COR-L47 (cell line): ENCODE measurements at places on chromosomes 2 and 18.
A peak's percentile ranks its signal among the peaks of the same experiment; 100 is the strongest.

- no peak for DNase-seq
Measured at GRCh38 chr2:28469947-28470535, 25.8 kb upstream of the PLB1 start.

DNA sequence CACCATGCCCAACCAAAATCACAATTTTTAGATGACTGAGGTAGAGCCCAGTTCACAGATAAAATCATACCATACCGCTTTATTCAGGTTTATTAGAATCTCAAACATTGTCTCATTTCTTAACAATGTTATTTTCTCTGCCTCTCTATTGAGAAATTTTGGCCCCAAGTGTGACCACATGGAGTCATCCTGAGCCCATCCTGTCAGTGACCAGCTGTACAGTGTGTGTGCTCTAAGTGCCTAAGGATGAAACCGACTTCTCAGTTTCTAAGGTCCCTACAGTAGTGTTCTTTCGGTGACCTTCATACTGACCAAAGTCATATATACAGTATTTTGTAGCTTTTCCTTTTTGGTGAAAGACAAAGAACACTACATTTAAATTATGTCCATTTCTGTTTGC lies 123.7 kb upstream of the MSTN start:
- DNase-seq, result no peak

GRCh38 chr18:22172594-22173049 lies 3.2 kb downstream of the GATA6 start:
- DNase-seq, result no peak

GRCh38 chr18:58195278-58195765 lies 151.3 kb downstream of the NEDD4L start:
- peak; percentile 54 for DNase-seq

DNA sequence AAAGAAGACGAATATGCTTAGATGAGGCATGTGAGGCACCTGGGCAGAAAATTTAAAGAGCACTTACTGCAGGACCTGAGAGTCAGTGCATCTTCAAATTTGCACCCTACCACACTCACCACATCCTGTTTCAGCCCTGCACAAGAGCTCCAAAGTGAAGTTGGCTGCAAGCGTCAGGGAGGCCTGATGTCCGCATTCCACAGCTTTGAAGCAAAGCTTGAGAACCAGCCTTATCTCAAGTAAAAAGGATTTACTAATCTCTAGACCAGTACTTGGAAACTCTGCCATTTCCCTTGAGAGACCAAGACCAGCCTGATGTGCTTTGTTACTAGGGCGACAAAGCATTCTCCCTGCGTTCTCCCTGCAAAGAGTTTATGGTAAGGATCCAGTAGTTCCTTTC lies 3.4 kb upstream of the ASNSD1 start:
- no peak for DNase-seq

- DNase-seq, result no peak
Measured at GRCh38 chr2:160336635-160337034, 136.6 kb upstream of the ITGB6 start.

GRCh38 chr18:65257149-65257548 lies 493.7 kb upstream of the CDH7 start:
- DNase-seq, result no peak

DNA sequence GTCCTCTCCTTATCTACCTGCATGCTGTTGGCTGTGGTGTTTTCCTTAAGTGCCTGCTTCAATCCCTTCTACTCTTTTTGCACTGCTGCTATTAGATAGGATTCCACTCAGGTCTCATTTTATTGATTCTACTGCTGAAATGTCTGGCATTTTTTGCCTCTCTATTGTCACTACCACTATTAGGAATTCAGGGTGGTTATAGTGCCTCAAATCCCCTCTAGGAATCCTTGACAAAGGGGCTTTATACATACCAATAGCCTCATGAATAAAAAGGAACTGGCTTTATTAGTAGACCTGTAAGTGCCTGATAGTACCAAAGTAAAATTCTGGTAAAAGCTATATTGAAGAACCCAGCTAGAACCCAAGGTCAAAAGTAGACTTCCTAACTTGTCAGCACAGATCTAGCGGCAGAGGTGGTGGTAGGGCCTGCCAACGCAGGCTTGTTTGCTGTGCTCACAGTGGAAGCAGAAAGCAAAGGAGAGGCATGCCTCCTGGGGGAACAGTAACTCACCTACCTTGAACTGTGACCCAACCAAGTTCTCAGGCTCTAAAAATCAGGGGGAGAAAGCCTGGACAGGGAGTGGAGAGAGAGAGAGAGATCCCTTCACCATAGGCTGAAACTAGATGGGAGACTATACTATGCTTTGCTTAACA lies 200.8 kb downstream of the RAB3GAP1 start:
- DNase-seq, result no peak

DNA sequence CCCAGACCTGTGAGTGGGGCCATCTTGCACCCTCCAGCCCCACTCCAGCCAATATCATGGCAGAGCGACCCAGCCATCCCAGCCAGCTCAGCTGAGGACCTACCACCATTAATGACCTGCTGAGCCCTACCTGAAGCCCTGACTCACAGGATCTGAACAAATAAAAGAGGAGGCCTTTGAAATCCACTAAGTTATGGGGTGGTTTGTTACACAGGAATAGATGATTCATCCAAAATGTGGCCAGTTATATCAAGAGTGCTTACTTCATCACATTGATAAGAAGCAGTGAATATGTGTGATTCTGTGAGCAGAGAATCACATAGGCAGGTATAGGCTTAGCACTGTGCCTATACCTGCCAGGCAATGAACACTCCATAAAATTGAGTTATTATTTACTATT lies 34.7 kb upstream of the FAM124B start:
- DNase-seq, result no peak

- DNase-seq, result no peak
Measured at GRCh38 chr2:23425338-23425871, 40.4 kb downstream of the KLHL29 start.

GRCh38 chr2:10283106-10284062 lies 19.3 kb upstream of the HPCAL1 start:
- no peak for DNase-seq

GRCh38 chr2:140392824-140393223 lies 1612.6 kb upstream of the NXPH2 start:
- DNase-seq, result no peak

DNA sequence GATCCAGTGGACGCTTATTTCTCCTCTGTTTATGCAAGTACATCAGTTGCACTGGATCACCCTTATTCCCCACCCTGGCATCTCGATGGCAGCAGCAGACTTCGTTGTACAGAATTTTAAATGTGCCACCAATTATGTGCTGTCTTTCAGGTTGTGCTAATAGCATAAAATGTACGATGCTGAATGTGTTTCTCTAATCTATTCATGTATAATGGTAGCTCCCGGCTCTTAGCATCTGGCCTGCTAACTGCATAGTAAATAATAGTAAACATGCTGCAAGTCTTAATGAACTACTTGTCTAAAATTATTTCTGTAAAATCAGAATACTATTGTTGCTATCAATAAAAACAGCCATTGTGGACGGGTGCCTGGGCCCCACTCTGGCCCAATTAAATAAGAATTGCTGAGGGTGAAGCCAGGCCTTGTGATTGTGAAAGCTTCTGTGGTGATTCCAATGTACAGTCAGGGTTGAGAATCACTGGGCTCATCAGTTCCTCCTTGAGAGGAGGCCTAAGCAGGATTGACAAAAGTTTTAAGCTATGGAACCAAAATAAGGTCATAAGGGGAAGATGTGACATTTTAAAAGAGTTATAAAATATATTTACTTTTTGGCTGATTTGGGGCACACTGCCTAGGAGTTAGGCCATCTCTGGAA lies 14.4 kb upstream of the MYO3B start:
- no peak for DNase-seq

DNA sequence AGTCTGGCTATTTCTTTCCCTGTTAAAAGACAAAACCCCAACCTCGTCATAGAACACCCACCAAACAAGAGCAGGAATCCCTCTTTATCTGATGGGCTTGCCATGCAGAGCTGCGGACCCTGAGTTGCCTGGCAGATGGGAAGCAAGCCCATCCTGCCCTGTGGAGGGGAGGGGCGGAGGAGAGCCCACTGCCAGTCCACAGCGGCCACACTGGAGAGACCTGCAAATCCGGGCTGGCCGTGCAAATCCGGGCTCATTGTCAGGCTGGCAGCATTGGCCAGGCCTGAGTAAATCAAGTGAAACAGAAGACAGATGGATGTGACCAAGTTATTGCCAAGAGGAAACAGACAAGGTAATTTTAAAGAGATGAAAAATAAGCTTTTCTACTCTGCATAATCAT lies 22.0 kb downstream of the MYL12B start:
- DNase-seq, result no peak

GRCh38 chr2:166381-166780 lies 97.5 kb downstream of the SH3YL1 start:
- peak; percentile 13 for DNase-seq

DNA sequence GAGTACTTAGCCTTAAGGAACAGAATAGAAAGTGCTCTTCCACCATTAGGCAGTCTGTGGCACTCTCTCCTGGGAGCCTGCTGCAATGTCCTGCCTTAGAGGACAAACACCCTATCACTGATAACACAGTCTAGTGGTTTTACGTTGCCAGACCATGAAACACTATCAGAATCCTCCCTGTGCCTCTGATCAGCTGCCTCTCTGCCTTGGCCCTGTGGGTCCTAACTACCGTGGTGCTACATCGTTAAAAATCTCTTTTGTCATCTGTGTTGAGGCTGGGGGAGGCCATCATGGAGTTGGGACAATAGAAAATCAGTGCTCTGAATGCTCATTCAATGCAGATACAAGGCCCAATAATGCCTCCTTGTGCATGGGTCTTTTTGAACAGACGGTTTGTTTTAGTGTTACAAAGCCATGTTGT lies 11.9 kb upstream of the APCDD1 start:
- no peak for DNase-seq

DNA sequence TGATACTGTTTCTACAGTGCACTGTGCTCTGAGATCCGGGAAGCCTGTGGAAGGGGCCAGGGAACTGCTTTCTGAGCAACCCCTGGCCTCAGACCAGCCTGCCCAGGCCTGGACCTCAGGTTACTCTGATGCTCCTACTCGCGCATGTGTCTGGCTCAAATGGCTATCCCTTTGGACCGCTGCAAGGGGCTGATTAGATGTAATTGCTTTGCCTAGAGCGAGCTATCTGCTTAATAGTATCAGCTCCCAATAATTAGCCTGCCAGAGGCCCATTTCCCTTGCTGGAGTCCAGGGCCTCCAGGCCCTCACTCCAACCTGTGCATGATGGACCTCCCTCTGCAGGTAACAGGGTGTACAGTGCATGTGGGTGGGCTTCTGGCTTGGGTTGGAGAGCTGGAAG lies 7.2 kb upstream of the KCNK3 start:
- no peak for DNase-seq

GRCh38 chr2:160752475-160753330 lies 259.1 kb upstream of the RBMS1 start:
- no peak for DNase-seq

GRCh38 chr2:149038442-149039212 lies at the start of gene LYPD6B:
LYPD6B (plus strand) TSS chr2:149038699; CDS start chr2:149130949, 92,250 bp downstream.
- peak; percentile 68 for DNase-seq

DNA sequence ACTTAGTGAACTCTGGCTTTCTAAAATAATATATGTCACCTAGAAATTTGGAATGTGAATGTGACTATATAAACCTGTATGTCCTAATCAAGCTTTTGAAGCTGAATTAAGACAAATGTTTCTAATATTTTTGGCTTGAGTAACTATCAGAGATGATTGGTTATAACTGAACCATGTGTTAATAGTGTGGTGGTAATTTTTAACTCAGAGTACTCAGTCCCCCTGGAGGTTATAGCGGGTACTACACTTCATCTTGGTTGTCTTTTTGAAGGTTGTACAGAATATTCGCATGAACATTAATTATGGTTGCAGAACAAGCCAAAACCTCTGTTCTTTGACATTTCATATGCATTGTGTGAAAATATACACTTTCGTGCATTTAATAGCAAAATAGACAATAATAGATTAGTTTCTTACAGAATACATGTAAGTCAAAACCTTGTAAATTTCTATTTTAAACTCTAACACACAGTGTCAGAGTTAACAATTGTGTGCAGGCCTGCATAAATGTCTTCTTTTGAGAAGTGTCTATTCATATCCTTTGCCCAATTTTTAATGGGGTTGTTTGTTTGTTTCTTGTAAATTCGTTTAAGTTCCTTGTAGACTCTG lies 86.0 kb downstream of the OSBPL6 start:
- DNase-seq, result peak; percentile 42

- DNase-seq, result no peak
Measured at GRCh38 chr2:129821445-129821844, 158.0 kb upstream of the RAB6C start.

- DNase-seq, result no peak
Measured at GRCh38 chr2:5686068-5686467, 6.1 kb upstream of the SOX11 start.

DNA sequence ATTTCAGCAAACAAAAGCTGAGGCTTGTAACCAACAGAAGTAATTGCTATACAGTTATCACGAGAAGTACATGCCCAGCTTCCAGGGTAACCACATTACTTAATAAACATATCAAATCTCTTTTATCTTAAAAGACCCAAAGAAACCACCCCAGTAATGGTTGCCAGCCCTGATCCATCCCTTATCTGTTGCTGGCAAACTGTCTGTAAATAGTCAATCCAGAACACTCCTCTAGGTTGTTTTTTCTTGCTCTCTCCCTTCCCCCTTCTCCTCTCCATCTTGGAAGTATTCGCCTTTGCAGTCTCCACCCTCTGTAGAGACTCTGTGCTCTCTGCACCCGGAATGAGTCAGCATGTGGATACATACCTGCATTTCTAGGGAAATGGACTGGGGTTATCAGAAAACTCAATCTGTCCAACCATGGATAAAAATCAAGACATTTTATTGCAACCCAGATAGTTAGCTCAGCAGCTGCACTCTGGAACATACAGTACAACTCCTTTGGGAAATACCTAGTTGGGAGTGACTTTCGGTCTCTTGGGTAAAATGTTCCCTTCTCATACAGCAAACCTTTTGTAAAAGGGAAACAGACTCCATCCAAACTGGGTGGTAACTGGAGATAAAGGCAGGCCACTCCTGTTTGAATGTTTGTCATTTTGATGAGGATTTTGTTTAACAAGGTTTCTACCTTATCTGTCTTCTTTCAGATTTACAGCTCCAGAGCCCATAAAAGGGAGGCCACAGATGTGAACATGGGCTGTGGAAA lies 123.5 kb upstream of the FOSL2 start:
- DNase-seq, result no peak

DNA sequence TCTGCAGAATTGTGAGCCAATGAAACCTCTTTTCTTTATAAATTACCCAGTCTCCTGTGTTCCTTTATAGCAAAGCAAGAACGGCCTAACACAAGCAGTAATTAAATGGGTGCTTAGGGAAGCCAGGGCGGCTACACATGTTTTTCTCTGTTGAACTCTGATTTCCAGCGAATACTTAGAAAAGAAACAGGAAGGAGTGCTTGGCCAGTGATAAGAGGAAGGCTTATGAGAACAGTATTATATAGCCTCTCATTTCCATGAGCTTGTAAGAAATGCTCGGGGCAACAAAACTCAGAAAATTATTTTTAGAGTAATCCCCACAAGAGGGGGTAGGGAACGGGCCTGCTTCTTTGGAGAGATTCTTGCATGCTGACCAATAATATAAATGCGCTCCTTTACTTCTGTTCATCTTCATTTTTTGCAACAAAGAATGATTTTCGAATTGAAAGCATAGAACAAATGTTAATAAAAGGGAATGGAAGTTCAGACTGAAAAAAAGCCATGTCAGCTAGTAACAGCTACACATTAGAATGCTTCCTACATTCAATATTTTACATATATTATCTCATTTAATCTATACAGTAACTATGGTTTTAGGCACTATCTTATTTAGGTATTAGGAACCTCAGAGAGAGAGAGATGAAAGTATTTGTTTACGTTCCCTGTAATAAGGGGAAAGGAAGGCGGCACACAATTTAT lies 49.7 kb upstream of the CCDC85A start:
- no peak for DNase-seq
